Stimulated activated CD8-positive, alpha-beta memory T cell treated with anti-CD3 and anti-CD28 coated beads, Interleukin-4, amount 100 ng/mL, for 1 hour (primary cell): ENCODE measurements at places on chromosomes 11 and 22.

DNA sequence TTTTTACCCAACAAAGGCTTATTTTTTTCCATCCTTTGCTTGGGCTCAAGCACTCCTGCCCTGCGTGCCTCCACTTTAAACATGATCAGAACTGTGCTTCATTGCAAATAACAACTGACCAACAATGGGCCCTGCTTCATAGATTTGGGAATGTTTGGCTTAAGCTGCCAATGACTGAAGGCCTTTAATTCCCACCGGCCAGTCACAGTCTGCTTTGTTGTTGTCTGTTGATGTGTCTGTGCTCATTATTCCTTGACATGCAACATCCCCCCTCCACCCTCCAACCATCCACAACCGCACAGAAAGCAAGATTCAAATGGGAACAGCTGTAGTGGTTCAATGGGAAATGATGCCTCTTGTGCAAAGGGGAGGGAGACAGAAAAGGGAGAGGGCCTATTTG lies 23.0 kb downstream of the PAX6 start:
- DNase-seq: no peak

- DNase-seq: no peak
Measured at GRCh38 chr11:16352707-16353106, 3.6 kb downstream of the SOX6 start.

- DNase-seq: no peak
Measured at GRCh38 chr22:19875061-19875530, 20.4 kb upstream of the GNB1L start.

GRCh38 chr11:44128729-44129128 lies 33.3 kb downstream of the EXT2 start:
- no peak for DNase-seq

DNA sequence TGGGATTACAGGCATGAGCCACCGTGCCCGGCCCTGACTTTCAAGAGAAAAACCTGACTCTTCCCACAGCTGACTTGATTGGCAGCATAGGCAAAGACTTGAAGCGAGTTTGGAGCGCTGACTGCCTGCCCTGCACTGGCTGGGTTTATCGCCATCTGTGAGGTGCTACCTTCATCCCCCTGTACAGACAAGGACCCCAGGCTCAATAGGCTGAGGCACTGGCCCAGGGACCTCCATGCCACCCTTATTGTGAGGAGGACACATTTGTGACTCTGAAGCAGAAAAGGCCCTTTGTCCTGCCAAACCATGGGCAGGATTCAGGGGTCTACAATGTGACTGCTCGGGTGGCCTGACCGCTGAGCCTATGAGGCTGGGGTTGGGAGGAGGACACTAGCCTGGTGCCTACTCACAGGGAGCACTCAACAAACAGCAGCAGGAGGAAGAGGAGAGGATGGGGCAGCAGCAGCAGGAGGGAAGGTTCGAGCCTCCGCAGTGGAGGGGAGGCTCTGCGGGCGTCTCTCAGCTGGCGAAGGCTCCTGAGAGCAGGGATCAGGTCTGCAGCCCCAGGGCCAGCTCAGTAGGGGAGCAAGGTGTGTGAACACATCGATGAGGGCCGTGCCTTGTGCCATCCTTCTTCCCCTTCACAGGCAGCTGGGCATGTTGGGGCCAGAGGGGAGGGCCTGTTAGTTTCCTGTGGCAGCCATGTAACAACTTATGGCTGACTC lies 72.9 kb upstream of the WNT7B start:
- no peak for DNase-seq

- no peak for DNase-seq
Measured at GRCh38 chr11:21511835-21512440, 680.9 kb upstream of the ANO5 start.

- DNase-seq: no peak
Measured at GRCh38 chr11:35118906-35119305, 20.1 kb upstream of the CD44 start.

- no peak for DNase-seq
Measured at GRCh38 chr11:112024178-112024772, 933 bp upstream of the DLAT start.

GRCh38 chr11:119236891-119237290 lies 30.8 kb downstream of the CBL start:
- DNase-seq: no peak

GRCh38 chr11:123428116-123428715 lies 1.9 kb upstream of the GRAMD1B start:
- no peak for DNase-seq

GRCh38 chr22:27880778-27881394 lies 38.2 kb downstream of the PITPNB start:
- no peak for DNase-seq

GRCh38 chr11:114039551-114039950 lies 20.0 kb upstream of the ZBTB16 start:
- no peak for DNase-seq

DNA sequence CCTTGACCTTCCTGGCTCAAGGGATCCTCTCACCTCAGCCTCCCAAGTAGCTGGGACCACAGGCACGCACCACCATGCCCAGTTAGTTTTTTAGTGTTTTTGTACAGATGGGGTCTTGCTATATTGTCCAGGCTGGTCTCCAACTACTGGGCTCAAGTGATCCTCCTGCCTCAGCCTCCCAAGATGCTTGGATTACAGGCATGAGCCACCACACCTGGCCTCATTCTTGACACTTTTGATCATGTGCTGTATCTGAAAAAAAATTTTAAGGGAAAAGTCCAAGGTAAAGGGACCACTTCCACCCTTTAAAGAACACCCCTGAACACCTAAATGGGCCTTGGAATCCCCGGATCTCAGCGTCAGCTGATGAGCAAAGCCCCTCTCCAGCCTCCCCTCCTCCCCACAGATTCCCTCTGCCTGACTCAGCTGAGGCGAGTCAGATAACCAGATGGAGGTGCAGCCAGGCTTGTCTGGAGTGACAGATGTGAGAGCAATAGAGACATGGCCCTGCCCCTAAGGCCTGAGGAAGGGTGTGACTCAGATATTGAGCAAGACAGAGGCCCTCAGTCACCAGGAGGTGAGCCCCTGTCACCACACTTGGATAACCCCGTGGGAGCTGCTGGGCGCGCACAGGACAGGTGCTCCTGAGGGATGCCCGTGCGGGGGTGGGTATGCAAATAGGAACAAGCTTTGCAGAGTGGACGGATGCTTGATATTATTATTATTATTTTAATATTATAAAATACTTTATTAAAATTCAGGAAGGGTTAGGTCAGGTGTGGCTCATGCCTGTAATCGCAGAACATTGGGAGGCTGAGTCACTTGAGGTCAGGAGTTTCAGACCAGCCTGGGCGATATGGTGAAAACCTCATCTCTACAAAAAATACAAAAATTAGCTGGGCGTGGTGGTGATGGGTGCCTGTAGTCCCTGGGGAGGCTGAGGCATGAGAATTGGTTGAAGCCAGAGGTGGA lies 5.0 kb upstream of the CCDC88B start:
- DNase-seq: no peak
